SW 1271 (cell line): ENCODE measurements at places on chromosomes 16 and 17.
A peak's percentile ranks its signal among the peaks of the same experiment; 100 is the strongest.

GRCh38 chr16:48492133-48492532 lies 106.9 kb upstream of the SIAH1 start:
- no peak for DNase-seq

DNA sequence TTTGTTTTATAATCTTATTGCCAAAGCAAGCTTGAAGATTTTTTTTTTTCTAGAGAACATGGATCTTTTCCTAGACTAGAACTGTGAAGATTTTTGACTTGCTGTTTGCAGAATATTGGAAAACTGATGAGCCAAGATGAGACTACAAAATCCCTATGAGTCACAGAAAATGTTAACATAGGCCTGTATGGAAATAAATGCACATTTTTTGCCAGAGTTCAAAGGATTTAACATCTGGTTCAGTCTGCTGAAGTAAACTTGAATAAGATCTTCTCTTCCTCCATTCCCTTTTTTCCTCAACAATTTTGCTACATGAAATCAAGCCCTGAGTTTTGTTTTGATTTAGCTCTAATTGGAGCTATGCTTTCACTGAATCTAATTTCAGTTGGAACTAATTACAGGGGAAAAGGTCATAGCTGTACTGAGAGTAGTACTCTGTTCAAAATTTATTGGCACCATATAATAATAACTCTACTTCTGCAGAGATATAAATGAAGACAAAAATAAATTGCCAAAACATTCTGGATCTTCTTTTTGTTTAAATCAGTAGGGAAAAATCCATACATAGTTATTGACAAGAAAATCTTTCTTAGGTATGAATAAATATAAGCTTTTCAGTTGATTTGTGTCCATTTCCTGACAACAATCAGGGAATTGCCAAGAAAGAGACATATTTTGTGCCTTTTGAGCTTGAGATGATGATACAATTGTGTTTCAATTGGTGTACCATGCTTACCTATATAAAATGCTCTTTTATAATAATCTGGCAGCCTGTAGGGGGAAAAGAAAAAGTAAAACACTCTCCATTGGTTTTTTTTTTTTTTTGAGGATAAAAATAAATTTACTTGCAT lies 387.5 kb upstream of the GOT2 start:
- no peak for DNase-seq

DNA sequence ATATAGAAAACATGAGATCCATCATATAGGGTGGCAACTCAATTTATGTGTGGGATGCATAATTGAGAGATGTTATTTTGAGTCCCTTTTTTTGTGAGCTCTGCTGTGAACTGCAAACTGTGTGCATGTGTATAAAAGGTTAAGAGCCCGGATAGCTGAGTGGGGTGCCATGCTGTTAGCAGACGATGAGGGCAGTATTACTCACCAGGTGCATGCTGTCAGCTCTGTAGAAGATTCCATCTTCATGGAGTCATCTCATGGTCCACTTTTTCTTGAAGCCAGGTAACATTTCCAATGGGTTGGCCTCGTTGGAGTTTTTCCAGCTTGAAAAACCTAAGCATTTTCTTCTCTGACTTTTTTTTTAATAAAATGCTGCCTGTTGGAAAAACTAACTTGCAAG lies 43.0 kb upstream of the RHBDL3 start:
- DNase-seq = no peak

DNA sequence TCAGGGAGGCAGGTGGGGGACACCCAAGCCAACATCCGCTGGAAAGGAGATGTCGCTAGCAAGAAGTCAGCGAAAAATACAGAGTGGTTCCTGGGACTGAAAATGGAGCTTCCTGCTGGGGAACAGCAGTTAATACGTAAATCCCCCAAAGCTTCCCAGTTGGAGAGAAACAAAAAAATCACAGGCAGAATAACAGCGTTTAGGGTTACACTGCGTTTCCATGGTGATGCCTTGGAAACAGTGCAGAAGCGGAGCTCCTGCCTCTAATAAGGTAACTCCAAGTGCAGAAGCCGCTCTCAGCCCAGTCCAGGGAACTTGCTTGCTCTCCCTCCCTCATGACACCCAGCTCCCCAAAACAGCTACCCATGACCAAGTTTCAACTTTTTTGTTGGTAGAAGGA lies 73.4 kb downstream of the PLD6 start:
- no peak for DNase-seq

DNA sequence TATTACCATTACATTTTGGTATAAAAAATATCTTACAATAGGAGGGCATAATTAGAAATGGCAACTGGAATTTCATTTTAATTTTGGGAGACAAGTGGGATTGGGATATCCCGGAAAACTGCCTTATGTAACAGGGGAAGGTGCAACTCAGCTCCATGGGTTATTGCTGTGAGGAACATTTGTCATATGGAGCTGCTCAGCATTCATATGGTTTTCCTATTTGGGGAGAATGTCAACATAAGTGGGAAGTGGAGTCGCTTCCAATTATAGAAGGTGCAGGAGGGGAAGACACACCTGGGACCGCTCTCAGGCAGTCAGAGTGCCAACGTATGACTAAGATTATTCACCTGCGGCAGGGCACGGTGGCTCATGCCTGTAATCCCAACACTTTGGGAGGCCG lies 10.7 kb downstream of the ODF4 start:
- DNase-seq = no peak

DNA sequence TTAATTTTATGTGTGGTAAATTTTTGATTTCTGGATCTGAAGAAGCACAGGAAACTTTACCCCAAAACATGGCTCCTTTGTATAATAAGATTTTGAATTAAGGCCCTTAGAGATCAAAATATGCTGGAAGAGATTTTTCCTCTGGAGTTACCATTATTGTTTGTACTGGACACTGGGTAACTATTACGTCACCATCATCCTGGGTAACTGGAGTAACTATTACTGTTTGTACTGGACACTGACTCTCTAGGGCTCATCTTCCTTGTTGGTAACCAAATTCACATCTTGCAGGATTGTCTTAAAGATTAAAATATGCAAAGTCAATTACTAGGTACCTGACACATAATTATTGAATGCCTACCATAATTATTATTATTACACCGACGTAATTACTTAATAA lies 593.8 kb upstream of the GOT2 start:
- DNase-seq = no peak

GRCh38 chr16:54720259-54720658 lies 210.4 kb upstream of the IRX5 start:
- no peak for DNase-seq

- no peak for DNase-seq
Observed at GRCh38 chr17:74532115-74532514, 840 bp upstream of the CD300LB start.

GRCh38 chr17:27324771-27325339 lies 30.9 kb downstream of the WSB1 start:
- DNase-seq = no peak

GRCh38 chr17:55451203-55451641 lies 29.6 kb upstream of the MMD start:
- DNase-seq = no peak

DNA sequence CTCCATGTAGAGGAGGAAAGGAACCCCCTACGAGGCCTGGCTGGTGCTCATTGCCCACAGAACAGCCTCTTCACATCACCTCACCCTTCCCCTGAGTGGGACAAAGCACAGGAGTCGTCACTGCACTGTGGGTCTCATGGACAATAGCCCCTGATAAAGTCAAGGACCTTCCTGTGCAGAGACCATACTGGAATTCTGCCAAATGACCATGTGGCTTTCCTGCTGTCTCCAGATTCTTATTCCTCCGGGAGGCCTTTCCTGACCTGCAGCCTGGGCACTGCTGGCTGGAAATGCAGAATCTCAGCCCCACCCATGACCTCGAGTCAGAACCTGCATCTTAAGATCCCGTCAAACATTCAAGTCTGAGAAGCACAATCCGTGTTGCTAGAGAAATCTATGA lies 60.5 kb upstream of the ERN1 start:
- no peak for DNase-seq

- DNase-seq = no peak
Observed at GRCh38 chr17:38325221-38325851, 18.4 kb downstream of the GPR179 start.

DNA sequence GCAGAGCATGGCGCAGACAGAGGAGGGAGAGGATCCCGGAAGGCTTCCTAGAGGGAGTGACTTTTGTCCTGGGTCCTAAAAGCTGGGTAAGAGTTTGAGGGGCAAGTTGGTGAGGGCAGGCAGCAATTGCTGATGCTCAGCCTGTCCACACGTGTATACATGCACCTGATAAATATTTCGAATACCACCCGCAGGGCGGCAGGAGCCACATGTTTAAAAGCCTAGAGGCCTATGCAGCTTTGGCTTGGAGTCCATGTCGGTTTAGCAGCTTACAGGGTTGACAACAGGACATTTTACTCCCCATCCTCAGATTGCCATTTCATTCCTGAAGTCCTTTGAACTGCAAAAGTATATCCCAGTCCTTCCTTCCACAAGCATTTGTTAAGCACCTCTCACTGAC lies 99.1 kb downstream of the KATNIP start:
- DNase-seq = no peak

- DNase-seq = no peak
Observed at GRCh38 chr17:31573861-31574260, 182.4 kb downstream of the RAB11FIP4 start.

GRCh38 chr16:2284797-2285576 lies 17.1 kb upstream of the RNPS1 start:
- DNase-seq = no peak

GRCh38 chr16:53893731-53894435 lies 189.9 kb downstream of the FTO start:
- no peak for DNase-seq

DNA sequence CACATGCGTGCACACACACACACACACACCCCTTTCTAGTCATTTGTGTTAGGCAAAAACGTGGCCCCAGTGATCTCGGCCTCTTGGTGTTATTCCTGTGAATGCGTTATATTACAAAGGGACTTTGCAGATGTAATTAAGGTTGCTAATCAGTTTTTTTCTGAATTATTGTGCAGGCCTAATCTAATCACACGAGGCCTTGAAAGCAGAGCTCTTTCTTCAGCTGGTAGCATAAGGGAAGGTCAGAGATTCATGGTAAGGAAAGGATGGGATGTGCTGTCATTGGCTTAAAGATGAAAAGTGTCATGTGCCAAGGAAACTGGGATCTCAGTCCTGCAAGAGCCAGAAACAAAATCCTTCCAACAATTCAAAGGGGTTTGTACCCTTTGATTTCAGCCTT lies 113.4 kb upstream of the ELAC2 start:
- DNase-seq = no peak

GRCh38 chr16:19361587-19361986 lies 56.1 kb upstream of the TMC5 start:
- DNase-seq = no peak

DNA sequence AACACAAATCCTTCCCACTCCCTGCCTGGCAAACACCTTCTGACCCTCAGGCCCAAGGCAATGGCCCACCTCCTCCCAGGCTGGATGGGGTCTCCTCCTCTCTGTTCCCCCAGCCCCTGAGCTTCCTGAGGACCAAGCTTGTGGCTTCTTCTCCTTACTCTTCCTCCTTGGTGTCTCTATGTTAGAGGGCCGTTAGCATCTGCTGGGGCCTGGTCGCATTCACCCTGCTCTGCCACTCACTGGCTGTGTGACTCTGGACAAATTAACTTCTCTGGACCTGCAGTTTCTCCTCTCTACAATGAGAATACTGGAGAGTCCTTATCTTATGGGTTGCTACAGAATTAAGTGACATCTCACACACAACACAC lies 725 bp upstream of the MT2A start:
- no peak for DNase-seq

DNA sequence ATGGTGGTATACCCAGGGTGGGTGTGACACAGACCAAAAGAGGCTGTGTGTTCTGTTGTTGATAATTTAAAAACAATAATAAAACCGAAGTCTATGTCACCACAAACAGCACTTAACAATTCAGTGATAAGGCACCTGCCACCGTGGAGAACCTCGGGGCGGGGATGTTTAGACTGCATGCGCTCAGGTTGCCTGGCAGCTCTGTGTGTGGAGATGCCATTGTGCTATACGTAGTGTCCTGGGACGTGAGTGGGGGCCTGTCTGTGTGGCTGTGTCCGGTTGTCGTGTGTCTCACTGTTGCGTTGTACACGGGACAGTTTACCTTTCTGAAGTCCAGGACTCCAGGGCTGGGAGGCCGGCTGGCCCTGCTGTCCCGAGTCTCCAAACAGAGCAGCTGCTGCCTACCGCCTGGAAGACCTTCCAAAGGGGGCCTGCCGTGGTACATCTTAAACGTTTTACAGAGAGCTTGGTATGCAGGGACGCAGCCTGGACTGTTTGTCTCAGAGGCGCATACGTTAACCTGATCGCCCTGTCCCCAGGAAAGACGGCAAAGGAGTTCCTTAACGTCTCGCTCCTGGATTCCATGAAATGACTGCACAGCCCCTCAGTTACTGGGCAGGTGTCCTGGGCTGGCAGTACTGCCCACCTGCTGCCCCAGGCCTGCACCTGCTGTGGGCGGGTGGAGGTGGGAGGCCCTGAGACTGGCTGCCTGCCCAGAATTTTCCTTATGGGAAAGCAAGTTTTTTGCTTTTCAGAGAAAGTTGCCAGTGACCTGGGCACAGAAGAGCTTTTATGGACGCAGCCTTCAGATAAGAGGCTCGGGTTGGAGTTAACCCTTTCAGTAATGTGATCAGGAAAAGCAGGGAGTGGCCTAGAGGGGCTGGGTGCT lies 19.0 kb downstream of the SPIRE2 start:
- no peak for DNase-seq

- DNase-seq = no peak
Observed at GRCh38 chr16:721765-722540, 1.0 kb downstream of the ANTKMT start.

- no peak for DNase-seq
Observed at GRCh38 chr17:45129940-45130680, 2.2 kb downstream of the PLCD3 start.

- no peak for DNase-seq
Observed at GRCh38 chr17:74435775-74436359, 4.0 kb downstream of the GPRC5C start.

DNA sequence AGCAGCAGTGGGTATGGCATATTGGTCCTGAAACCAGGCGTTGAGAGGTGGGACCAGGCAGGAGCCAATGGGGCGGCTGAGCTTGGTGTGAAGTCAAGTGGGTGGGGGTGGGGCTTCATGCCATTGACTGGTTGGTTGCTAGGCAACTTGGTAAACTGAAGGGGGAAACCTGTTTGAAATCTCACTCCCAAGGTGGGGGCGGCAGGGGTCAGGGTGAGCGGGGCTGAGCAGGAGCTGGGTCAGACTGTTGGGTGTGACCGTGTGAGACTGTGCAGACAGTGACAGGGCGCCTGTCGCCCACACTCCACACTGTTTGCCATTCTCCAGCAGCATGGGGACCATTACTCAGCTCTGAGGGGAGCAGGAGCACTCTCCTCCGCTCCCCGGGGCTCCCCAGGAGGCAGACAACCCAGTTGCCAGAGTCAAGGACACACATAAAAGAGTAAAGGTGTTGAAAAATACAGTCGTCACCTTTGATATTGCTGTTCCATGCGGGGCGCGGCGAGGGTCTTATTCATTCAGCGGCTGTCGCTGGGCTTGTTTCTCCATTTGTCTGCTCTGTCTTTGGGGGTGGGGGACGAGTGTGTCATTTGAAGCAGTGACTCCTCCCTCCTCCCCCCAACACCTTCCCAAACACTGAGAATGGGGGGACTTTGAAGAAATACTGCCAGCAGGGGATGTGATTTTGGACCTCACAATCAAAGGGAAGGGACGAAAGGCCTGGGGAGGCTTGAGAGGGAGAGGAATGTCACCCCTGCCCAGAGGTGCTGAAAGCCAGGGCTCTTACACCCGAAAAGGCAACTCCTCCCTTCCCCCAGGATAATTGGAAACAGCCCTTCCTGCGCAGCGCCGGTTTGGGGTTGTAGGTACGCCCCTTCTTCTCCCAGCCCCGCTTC lies 1.2 kb upstream of the EFNB3 start:
- peak; percentile 66 for DNase-seq

GRCh38 chr16:1645914-1646525 lies 32.1 kb upstream of the JPT2 start:
- DNase-seq = no peak
